ENCODE measurements at places on chromosomes 11 and 22. TPM values are rescaled to one million over a fixed set of nuclear protein-coding genes. Genes with fewer than 3 reads are reported as not detected.
A peak's percentile ranks its signal among the peaks of the same experiment; 100 is the strongest.

GRCh38 chr22:28600546-28601143 lies 79.0 kb downstream of the TTC28 start:
- DNase-seq, result peak; percentile 84

- DNase-seq, result no peak
Measured at GRCh38 chr11:125157953-125158680, 6.4 kb upstream of the PKNOX2 start.

- DNase-seq, result no peak
Measured at GRCh38 chr22:30574095-30574981, at the start of gene GAL3ST1. TSS of gene GAL3ST1 (minus strand) at chr22:30574665. CDS start at chr22:30557392, 17,273 bp downstream.

DNA sequence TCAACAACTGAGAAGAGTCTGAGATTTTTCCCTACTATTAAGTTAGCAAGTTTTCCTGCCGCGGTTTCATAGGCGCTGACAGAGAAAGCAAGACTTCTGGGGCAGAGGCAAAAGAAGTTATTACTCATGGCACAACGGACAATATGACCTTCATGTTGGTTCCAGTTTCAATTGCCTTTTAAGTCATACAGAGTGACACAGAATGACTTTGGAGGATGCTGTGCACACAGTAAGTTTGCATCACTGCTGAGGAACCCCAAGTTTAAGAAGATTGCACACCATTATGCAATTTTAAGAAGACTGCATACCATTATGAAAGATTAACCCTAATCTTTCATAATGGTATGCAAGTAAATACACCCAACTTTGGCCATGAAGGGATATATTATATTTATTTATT lies 626.5 kb upstream of the CHORDC1 start:
- DNase-seq, result no peak

DNA sequence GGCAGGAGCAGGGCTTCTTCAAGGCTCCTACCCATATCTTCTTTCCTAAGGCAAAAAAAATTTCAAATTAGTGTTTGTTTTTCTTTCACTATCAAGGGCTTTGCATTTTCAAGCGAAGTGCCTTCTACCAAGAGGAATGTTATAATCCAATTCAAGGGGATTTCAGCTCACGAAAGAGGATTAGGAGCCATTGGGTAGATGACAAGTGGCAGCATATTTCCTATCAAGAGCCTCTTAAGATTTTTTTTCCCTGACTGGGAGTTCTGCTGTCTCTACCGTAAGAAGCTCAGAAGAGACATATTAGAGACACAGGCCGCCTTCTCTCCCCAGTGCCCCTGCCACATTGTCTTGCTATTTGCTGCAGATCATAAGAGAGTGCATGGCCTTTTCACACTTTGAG lies 55.9 kb upstream of the BMAL1 start:
- DNase-seq, result no peak

DNA sequence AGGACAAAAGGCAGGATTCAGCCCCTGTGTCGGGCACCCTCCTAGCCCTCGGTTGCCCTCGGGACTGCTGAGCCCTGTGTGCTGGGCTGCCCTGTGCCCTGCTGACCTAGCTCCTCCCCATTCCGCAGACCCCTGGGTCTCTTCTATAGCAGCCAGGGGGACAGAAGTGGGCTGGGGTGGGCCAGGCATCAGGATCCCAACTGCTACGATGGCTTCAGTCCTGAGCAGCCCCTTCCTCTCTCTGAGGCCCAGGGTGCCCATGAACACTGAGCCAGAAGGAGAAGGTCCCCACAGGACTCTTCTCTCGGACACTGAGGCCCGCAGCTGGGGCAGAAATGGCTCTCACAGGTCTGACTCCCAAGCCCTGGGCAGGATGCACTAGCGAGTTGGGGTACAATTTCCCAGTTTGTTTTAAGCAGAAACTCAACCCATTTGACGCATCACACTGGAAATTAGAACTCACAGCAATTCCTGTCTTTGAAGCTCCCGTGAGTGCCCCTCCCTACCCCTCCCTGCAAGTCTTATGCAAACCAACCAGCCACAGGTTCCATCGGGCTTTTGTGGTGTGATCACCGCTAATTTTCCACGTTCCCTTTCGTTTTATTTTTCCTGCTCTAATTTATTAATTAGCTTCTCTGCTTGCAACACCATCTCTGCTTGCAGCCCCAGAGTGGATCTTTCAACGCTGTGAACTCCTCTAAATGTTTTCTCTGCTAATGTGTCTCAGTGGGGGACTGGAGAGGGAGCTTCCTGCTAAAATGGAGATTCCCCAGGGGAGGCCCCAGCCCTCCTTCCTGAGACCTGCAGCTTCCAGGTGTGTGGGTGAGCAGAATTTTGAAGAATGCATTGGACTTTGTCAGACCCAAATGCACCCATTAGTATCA lies 56.7 kb downstream of the PHF21B start:
- no peak for DNase-seq

DNA sequence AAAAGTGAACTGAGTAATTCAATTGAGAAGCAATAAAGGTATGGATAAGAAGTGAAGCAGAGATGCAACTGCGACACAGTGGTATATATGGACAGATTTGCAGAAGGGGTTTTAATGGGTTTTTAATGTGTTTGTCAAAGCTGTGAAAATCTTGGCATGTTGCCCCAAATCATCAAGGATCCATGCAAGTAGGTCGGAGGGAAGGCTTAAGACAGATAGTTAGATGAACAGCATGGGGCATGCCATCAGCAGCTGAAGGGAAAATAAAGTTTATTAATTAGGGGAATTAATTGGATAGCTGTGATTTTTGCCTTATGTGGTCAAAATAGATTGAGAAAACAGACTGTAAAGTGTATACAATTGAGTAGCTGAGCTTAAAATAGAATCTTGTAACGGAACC lies 840.1 kb downstream of the JRKL start:
- DNase-seq, result no peak

GRCh38 chr11:33775832-33776470 lies 1.6 kb upstream of the FBXO3 start:
- DNase-seq, result peak; percentile 9

DNA sequence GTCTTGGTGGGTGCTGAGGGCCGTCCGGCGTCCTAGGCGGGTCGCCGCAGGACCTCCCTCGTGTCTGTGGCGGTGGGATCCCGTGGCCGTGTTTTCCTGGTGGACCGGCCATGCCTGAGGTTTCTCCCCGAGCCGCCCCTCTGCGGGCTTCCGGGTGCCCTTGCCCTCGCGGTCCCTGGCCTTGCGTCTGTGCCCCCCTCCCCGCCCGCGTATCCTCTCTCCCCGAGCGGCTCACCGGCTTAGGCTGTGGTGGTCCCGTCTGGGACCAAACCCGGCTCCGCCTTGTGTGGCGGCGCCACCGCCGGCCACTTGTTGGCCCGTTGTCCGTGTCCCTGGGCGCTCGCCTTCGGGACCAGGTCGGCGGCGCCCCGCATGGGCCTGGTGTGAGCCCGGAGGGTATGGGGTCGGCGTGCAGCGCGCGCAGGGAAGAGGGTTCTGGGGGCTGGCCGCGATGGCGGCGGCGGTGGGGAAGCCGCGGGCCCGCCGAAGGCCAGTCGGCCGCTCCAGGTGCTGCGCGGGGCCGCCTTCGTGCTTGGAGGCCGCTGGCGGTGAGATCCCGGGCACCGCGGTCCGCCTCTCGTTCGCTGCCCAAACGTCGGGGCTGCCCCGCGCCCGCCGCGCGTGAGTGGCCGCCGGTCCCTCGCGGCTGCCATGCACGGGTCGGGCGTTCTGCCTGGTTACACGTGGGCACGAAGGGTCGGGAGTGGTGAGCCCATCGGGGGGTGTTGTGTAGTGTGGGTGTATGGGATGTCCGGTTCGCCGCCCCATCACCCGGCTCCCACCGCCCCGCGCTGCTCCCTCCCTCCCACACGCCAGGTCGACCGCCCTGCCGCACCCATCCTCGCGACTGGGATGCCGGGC lies 3899.1 kb upstream of the OR11H1 start:
- DNase-seq, result no peak

DNA sequence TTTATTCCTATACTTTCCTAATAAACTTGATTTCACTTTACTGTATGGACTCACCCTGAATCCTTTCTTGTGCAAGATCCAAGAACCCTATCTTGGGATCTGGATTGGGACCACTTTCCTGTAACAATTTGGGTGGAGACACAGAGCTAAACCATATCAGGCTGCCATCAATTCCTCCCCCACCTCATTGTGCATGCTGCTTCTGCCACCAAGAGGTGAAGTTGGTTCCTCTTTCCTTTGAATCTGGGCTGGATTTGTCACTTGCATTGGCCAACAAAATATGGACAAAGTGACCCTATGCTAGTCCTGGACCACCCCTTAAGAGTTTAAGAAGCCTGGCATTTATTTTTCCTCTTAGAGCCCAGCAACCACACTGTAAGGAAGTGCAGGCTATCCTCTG lies 39.4 kb upstream of the CEP295 start:
- no peak for DNase-seq

The GRAP2 gene
- total RNA-seq, result not detected

DNA sequence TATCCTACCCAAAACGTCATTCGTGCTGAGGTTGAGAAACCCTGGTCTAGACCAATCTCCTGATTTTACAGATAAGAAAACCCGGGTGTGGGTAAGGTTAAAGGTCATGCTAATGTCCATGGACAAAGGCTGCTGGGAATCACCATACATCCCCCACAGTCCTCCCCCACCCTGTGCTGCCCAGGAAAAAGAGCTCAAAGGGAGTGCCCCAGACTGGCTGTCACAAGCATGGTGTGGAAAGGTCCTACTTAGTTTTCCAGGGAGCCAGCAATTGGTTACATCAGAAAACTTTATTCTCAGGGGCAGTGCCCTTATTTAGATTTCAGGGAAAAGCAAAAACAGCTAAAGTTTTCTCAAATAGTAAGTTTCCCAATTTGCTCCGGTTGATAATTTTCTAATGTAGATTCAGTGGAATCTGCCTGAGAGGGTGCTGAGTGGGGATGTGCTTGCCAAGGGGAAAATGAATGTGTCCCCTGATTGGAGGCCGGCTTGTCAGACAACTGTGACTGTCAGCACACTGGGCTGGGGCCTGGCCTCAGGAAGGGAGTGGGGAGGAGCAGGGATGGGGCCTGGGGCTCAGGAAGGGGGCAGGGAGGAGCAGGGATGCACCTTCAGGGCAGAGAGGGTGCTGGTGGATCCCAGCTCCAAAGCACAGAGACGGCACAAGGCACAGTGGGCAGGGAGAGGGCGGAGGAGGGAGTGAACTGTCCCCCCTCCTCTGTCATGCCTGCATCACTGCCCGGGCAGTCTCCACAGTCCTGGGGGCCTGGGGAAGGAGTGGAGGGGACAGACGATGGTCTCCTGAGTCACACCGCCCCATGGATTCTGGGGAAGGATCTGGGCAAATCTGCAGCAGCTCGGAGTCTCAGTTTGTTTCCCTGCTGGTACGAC lies 263.6 kb downstream of the KIRREL3 start:
- no peak for DNase-seq

DNA sequence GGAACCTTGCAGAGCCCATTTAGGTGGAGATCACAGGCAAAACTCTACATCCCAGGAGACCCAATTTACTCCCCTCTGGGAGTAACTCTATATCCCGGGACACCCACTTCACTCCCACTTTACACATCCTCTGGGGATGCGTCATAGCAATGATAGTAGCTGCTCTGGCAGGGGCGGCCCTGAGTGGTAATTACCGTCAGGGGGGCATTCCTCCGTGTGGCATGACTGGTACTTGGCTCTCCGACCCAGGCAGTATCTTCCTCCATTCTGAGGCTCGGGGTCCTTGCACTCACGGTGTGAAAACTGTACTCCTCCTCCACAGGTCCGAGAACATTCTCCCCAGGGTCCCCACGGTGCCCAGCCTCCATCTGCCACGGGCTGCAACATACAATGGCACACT lies 17.2 kb downstream of the ADAMTS8 start:
- no peak for DNase-seq

DNA sequence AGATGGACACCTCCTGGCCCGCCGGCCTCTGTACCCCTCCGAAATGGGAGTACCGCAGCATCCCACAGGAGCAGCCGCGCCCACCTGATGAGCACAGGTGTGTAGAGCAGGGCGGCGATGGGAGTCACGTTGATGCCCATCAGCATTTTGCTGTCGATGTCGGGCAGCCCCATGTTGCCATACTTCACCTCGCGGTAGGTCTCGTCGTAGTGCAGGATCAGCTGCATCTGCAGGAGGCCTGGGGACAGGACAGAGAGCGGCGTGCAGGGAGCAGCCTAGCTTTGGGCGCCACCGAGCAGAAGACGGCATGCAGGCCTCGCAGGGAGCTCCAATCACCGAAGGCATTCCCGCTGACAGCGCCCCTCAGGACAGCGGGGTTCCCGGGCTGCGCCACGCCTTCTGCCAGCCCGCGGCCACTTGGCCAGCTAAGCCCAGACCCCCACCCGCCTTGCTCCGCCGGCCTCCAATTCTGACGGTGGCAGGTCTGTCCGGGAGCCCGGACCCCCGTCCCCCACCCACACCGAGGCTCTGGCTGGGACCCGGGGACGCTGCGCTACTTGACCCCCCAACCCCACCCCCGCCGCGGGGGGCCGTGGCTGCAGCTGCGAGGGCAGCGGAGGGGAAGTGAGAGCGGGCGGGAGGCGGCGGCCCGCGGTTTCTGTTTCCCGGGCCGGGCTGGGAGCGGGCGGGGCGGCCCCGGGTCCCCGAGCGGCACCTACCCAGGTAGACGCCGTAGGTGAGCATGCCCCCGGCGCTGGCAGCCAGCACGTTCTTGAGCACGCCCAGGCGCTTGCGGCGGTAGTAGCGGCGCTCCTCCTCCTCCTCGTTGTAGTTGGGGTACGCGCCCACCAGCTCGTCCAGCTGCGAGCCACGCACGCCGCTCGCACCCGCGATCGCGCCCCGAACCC lies 705 bp downstream of the UNC93B1 start:
- DNase-seq, result no peak

- peak; percentile 81 for DNase-seq
Measured at GRCh38 chr11:67356864-67357561, 3.7 kb upstream of the POLD4 start.

GRCh38 chr11:65290448-65291165 lies 24.1 kb upstream of the CDC42EP2 start:
- DNase-seq, result peak; percentile 100

DNA sequence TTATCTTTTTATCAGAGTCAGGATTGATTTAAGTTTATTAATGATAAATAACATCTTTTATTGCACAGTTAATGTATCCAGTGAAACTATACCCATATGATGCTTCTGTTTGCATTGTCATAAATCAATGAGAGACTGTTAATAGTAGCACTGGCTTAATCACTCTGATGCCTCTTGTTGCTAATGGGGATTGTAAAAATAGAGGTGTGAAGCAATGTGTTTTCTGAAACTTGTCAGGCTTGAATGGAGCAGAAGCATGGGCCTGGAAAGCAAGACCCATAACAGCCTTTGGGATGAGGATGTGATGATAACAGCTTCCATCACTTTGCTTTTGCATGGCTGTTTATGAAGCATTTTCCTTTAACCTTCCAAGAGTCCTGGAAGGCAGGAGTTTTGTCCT lies 319.7 kb downstream of the DDX10 start:
- DNase-seq, result no peak
